ENCODE measurements at places on chromosomes 16 and 17. TPM values are rescaled to one million over a fixed set of nuclear protein-coding genes. Genes with fewer than 3 reads are reported as not detected.

The CNGB1 gene
- total RNA-seq, result not detected

The USP43 gene
- total RNA-seq, result 0.24 TPM

DNA sequence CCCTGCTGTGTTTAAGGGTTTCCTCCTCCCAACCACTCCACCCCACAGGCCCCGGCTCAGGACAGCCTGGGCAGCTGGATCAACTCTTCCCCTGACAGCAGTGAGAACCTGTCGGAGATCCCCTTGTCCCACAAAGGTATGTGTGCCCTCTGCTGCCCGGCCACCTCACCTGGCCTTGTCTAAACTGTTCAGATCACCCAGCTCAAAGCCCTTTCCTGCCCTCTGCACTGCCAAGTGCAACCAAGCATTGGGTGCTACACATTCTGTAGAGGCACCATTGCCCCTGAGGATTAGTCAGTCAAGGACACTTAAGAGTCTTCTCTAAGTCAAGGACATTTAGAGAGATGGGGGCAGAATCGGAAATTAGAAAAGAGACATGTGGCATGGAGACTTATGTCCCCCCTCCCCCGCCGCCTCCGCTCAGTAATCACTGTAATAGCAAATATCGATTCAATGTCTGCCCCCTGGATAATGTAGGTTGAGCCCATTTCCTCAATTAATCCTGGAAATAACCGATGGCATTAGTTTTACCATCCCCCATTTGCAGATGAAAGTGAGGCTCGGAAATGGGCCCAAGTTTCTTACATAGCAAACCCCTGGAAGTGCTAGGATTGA, 8.1 kb downstream of the BTBD17 start:
- DNase-seq, result no peak

DNA sequence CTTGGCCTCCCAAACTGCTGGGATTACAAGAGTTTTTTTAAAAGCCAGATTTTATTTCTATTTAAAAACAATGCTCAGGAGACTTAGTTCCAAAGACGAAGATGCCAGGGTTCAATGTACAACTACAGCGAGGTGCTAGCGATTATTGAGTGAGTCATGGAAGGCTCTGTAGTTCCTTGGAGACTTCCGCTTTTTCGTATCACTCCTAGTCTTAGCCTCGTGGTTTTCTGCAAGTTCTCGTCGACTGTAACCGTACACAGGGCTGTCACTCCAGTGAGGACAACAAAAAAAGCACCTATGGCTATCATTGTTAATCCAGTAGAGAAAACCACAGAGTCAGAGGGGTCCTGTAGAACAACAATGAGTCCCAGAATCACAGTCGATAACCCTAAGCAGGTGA, 22.7 kb upstream of the ZC3H7A start:
- no peak for DNase-seq

The HBQ1 gene
- not detected for total RNA-seq

The SRR gene
- 14.5 TPM for total RNA-seq

DNA sequence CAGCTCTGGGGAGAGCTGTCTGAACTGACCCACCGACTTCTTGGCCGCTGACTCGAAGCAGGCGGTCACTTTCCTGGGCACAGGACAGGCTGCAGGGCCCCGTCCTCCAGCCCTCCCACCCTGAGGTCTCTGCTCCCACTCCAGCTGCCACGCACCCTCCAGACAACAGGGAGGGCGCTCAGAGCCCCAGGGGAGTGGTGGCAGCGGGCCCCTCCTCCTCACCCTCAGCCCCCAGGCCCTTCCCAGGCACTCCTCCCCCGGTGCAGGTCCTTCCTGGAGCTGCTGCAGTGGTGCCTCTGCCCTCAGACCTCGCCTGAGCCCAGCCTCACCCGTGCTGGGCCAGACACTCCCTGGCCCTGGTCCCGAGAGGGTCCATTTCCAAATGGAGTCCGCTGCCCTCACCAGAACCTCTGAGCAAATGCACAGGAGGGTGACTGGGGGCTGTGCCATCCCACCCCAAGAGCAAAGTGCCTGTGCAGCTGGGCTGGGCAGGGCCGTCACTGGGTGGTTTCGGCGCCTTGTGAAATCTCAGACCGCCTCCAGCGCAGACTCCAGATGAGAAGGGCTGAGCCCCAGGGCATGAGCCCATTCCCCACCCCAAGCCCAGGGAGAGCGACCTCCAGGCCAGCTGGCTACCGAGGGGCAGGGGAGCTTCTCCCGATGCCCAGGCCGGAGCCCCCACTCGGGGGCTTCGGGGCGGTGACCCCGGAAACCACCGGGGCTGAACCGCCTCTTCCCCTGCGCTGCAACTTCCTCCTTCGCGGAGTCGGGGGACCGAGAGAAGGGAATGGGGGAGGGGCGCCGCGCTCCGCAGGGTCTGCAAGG, 717 bp downstream of the CYBA start:
- DNase-seq, result peak; percentile 60

- DNase-seq, result no peak
Measured at GRCh38 chr16:65124212-65124548, 2.3 kb upstream of the CDH11 start.

The NEUROD2 gene
- not detected for total RNA-seq

GRCh38 chr16:48955837-48956236, 325.8 kb downstream of the CBLN1 start:
- DNase-seq, result no peak

The TBC1D28 gene
- not detected for total RNA-seq

GRCh38 chr16:50580180-50580798, 32.1 kb downstream of the NKD1 start:
- no peak for DNase-seq

DNA sequence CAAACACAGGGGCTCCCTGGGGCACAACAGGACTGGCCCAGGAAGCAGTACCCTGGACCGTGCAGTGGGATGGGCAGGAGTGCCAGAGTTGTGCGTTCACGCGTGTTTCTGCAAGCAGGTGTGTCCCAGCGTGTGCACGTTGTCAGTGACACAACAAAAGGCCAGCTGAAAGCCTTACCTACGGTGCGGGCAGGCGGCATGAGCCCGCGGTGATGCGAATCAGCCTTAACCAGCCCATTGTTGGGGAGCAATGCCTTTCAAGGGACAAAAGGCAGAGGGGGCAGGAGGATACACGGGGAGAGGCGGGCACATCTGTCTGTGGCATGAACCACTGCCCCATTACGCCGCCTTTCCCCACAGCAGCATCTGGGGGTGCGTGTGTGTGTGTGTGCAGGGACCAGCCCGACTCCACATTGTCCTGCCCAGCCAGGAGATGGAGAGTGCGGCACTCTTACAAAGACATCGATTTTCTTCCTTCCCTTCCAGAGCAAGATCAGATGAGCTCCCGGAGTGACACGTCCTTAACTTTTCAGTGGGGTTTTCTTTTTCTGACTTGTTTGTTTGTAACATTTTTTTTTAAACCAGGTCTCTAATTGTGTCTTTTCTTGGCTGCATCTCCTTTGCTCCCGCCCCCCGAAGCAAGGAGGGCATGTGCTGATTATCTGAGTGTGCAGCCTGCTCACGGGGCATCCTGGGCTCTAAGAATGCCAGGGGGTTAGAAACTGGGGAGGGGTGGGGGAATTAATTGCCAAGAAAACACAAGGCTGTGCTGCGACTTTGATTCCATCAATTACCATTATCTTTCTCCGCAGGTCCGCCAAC, 158.1 kb downstream of the ZNF423 start:
- DNase-seq, result no peak

DNA sequence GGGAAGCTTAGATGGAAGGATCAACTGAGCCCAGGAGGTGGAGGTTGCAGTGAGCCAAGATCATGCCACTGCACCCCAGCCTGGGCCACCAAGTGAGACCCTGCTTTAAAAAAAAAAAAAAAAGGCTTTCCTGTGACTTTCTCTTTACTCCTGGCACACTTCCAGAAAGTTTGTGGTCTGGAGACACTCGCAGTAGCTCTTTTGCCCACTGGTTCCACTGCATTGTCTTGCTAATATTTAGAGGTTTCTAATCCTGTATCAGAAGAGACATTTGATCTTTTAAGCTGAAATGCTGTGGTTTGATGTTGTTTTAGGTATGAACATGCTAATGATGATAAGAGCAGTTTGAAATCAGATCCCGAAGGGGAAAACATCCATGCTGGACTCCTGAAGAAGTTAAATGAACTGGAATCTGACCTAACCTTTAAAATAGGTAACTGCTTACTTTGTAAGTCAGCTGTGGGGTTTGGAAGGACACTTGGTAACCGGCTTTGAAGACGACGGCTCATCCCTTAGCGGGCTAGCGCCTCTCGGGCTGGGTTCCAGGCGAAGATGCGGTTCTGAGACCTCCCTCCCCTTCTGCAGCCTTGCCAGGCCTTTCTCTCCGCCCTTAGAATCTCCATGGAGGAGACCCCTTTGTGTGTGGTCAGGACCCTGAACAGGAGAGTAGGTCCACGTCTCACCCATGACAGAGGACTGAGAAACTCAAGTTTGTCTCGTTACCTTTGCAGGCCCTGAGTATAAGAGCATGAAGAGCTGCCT, 23.1 kb downstream of the NTAN1 start:
- DNase-seq, result no peak

The DUXB gene
- total RNA-seq, result not detected

- DNase-seq, result no peak
Measured at GRCh38 chr17:40344421-40345160, 19.9 kb downstream of the GJD3 start.

The RFWD3 gene
- 7.2 TPM for total RNA-seq

- no peak for DNase-seq
Measured at GRCh38 chr16:66260522-66261254, 105.8 kb upstream of the CDH5 start.

The TRAF7 gene
- 31.1 TPM for total RNA-seq

GRCh38 chr16:58809213-58809612, 75.1 kb upstream of the GOT2 start:
- DNase-seq, result no peak

GRCh38 chr16:78552106-78552675, 452.7 kb downstream of the WWOX start:
- DNase-seq, result no peak

The DNAAF8 gene
- 0.52 TPM for total RNA-seq

DNA sequence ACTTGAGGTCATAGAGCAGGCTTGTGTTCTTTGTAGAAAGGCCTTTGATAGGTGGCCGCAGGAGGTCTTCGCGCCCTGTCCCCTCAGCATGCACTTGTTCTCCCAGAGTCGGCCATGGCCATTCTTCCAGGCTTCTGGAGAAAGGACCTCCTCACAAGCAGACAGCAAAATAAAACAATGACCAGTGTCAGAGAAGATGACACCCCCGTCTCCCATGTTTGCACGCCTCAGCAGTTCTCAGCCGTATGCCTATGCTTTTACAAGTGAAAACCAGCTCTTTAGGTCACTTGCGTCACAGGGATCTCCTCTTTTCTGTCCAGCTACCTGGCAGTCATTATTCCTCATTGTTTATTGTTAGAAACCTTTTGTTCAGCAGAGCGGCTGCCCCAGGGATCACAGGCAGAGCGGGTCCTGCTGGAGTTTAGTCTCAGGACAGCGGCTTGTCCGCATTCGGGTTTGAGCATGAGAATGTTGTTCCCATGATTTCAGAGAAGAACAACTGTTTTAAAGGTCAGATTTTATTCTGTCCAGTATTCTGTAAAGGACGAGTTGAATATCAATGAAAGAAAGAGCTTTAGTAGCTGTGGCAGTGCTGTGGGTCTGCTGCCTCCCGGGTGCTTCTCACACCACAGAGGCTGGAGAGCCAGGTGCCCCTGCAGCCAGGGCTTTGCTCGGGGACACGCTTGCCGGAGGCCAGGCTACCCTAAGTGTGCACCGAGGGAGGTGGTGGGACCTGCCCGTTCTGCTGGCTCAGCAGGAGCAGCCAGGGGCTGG, 123.9 kb downstream of the RPTOR start:
- DNase-seq, result no peak

- no peak for DNase-seq
Measured at GRCh38 chr17:74125156-74125555, 78.3 kb upstream of the RPL38 start.

DNA sequence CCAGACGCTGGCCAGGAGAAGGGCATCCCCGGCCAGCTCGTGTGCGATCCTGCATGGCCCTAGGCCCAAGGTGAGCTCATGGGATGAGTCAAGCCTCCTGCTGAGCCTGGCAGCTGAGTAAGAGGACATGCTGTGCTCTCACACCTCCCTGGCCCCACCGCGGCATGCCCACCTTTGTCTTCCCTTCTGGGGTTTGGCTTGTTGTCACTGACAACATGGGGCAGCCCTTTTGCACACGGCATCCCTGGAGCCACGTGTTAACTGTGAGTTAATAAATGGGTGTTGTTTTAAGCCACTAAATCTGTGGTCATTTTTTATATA, 8.9 kb upstream of the TNS4 start:
- DNase-seq, result no peak

GRCh38 chr17:76740329-76741118, 2.6 kb downstream of the MFSD11 start:
- DNase-seq, result no peak

DNA sequence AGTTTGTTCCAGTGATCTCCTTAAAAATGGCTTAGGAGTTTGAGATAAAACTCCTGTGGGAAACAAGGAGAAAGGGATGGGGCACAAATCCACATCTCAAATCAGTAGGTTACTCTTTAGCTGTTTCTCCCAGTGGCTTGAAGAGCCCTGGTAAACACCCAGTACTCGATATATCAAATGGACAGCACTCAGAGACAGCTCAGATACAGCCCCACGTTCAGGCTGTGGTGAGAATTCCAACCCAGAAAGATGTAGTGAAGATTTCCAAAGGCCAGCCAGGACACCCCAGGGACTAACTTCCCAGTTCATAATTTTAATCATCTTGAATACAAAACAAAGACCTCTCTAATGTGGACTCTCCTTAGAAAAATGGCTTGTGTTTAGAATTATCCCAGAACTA, 6.4 kb upstream of the VEZF1 start:
- DNase-seq, result no peak

The CMTM1 gene
- total RNA-seq, result 3.0 TPM

DNA sequence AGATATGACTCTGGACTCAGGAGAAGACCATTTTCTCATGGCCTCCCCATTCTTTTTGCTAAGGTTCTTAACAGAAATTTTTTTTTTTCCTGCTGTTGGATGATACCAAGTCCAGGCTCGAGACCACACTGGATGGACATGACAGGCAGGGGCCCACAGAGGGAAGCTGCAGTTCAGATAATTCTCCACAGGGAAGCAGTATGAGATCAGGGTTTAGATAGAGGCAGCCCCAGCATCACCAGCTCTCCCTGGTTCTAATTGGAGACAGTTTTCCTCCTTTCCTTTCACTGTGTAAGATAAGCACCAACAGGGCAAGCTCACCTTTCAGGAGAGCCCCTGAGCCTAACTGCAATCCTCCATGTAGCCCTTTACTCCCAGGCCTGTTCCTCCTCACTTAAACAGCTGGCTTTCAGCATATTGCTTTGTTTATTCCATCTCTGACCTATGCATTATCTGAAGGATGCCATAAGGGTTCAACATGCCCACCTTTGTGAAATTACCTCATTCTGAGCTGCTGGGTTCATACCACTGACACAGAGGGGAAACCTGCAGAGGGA, 108.1 kb downstream of the SNX11 start:
- no peak for DNase-seq

- DNase-seq, result peak; percentile 49
Measured at GRCh38 chr16:1180549-1181403, 27.9 kb downstream of the CACNA1H start.

The MSLN gene
- 12.6 TPM for total RNA-seq

All from left cardiac atrium (tissue), 4 donors.